Activated CD8-positive, alpha-beta memory T cell treated with anti-CD3 and anti-CD28 coated beads for 24 hours (primary cell): ENCODE measurements at places on chromosomes 6 and 20.

DNA sequence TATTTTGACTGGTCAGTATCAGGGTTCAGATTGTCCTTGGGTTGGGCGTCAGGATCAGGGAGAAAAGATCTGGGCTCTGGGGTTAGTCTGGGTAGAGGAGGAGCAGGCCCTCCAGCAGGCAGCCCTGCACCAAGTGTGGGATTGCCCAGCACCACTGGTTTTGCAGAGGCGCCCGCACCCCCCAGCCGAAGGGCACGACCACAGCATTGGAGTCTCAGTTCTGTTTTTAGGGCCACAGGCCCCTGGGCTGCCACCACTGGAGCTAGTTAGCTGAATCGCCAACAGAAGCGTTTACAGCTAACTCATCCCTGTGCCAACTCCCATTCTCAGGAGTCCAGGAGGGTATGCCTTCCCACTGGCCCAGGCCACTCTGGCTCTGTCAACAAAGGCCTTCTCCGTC is 84.2 kb downstream of the TCP11 start:
- DNase-seq = no peak

DNA sequence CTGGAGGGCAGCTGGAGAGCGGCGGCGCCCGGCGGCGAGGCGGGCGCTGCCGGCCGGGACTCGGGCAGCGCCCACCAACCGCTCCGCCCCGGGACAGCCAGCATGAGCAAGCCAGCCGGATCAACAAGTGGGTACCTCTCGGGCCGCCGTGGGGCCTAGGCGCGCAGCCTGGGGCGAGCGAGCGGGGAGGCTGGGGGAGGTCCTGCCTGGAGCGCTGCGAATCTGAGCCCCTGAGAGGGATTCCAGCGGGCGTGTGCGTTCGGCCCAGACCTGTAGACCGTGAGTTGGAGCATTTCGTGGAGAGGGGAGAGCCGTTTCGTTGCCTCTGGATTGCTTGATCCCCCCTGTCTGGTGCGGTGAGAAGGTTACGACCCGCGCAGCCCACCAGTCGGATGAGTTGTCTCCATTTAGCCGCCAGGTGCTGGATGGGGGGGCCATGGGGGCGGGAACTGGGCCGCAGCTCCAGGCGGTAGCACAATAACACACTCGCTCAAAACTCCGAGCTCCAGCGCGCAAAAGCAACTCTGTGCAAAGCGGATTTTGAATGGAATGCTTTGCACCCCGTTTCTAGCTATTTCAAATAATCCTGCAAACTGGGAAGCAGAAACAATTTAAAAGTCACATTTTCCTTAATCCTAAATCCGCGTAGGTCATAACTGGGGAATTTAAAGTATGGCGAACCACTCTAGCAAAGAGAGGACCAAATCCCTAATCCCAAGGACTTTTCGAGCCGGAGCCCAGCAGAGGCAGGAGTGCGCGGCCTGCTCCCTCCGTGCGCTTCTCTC is 1.0 kb downstream of the NR2E1 start:
- peak; percentile 58 for DNase-seq

DNA sequence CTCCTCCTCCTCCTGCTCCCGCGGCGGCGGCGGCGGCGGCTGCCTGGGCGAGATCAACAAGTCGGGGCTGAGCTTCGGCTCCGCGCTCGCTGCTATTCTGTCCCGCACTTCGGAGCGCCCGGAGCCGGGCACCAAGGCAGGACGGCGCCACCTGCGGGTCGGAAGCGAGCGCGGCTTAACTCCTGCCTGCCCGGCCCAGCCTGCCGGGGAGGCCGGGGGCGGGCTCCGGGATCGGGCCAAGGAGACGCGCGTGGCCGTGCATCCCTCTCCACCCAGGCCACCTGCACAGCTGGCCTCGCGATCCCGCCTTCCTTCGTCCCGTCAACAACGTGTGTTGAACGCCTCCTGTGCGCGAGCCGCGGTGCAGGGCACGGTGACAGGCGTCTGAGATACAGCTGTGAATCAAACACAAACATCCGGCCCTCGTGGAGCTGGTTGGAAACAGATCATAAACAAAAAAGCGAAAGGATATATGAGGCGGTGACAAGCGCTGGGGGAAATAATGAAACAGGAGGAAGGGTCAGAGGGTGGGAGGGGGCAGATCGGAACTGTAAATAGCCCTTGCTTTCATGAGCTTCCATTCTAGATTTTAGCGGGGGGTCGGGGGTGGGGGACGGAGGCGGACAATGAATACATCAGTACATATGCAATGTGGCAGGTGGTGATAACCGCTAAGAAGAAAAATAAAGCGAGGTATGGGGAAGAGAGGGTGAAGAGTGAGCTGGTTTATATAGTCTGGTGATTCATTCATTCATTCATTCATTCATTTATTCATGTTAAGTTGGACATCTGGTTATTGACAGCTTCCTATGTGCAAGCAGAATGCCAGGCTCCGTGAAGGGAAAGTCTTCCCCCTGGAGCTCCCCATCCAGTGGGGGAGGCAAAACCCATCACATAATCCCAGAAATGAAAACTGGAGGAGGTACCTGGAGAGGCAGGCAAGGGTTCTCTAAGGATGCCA is 2.0 kb upstream of the KCNB1 start:
- peak; percentile 80 for DNase-seq

GRCh38 chr20:10249822-10250221 is 31.2 kb downstream of the SNAP25 start:
- no peak for DNase-seq

- DNase-seq = peak; percentile 95
Observed at GRCh38 chr6:47477497-47478232, at the start of gene CD2AP. Gene CD2AP (plus strand): TSS chr6:47477789. CDS start chr6:47478245, 456 bp downstream.

DNA sequence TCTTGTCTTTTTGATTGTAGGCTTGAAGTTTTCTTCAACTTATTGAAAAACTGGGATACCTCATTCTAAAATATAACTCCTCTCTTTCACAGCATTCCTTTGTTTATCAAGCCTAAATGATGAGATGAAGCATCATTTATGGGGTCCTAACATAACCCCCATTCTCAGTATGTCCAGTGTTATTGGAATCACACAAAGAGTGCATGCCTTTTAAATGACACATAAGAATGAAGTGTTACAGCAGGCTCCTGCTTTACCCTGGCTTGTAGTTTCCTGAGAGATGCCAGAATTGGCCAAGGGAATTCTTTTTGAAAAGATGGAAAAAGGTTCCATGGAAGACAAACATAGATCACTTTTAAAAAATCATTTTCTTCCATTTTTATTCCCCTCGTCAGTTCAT is 502.4 kb downstream of the BCKDHB start:
- no peak for DNase-seq

GRCh38 chr6:32152769-32153563 is 975 bp upstream of the PPT2 start:
- DNase-seq = no peak

DNA sequence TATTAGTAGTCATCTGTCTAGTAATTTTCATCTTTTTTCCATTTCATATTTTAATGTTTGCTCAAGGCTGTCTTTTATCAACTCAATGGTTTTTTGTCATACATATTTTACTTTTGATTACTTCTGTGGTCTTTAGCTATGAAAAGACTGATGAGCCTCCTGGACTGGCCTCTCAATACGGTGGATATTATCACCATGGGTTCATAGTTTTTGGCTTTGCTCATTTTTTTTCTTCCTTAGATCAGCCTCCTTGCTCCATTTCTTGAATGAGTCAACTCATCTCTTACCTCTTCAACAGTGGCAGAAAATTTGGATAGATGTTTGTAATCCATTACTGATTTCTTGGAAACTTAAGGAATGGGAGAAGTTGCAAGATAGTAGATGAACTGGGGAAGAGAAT is 80.1 kb upstream of the ELOVL5 start:
- DNase-seq = no peak

- DNase-seq = no peak
Observed at GRCh38 chr6:164692772-164693510, 616.5 kb downstream of the C6orf118 start.

GRCh38 chr6:142476452-142476851 is 174.6 kb downstream of the ADGRG6 start:
- no peak for DNase-seq

DNA sequence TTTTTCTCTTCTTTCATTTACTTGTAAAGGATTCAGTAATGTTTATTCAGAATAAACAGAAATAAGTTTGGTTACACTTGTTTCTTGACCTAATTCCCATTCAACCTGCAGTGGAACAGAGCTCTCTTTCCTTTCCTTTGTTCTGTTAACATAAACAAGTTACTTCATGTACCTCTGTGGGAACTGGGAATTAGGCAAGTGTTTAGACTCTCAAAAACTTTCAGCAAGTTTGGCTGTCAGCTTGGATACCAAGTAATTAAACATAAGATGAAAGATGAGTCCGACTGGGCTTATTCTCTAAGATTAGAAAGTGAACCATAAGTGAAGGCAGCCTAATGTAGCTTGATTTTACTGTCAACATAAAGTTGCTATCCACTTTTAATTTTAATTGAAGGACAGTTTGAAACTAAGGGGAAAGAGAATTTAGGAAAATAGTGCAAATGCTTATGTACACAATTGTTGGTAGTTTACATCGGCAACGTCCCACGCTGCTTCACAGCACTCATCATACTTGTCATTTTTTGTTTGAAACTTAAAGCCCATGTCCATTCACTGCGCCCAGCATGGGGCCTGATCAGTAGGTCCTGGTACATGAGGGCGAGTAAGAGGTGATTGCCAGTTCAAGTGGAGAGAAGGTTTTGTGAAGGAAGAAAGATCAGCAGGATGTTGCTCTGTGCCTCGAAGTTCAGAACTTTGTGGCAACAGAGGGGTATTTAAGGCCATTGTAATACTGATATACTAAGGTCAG is 113.0 kb downstream of the PLEKHG1 start:
- DNase-seq = no peak

DNA sequence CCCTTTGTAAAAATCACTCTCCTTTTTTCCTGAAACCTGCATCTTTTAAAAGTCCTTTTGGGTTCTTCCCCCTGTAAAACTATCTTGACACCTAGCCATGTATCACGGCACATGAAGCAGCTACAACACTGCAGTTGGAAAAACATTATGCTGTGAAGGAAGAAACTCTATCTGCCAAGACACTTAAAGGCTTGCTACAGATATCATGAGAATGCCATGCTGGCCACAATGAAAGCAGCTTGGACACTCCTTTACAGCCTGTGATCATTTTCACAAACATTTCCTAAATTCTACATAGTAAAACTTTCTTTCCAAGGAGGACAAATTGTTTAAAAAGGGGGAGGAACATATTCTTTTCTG is 31.8 kb downstream of the CNKSR3 start:
- no peak for DNase-seq

DNA sequence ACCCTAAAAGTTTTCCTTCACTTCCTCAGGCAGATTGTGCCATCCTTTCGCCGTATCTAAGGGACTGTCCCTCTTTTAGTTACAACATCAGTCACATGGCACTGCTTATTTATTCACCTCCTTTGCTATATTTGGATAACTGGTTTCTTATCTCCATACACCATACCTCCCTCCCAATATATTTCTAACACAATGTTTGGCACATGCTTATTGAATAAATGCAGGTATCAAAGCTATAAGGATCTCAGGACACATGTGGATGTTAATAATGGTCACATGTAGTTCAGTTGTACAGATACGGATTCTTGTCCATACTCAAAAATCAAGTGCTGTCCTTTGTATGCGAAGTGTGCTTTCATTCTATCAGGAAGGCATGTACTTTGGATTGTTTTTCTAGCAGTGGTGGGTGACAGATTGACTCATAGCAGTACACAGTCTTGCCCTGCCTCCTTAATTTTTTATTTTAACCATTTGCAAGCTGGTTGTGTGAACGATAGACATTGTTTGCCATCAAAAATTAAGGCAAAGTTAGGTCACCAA is 407.1 kb upstream of the RUNX2 start:
- DNase-seq = no peak

DNA sequence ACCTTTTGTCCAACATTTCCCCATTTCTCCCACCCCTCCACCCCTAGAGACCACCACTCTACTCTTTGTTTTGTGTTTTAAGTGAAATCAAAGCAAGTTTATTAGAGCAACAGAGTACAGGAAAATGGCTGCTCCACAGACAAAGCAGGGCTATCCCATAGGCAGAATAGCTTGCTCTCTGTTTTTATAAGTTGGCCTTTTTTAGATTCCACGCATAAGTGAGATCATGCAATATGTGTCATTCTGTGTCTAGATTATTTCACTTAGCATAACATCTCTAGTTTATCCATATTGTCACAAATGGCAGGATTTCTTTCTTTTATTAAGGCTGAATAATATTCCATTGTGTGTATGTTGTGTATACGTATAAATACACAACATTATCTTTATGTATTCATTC is 30.1 kb upstream of the SMLR1 start:
- DNase-seq = no peak

GRCh38 chr6:36986704-36987047 is 680 bp upstream of the MTCH1 start:
- no peak for DNase-seq

DNA sequence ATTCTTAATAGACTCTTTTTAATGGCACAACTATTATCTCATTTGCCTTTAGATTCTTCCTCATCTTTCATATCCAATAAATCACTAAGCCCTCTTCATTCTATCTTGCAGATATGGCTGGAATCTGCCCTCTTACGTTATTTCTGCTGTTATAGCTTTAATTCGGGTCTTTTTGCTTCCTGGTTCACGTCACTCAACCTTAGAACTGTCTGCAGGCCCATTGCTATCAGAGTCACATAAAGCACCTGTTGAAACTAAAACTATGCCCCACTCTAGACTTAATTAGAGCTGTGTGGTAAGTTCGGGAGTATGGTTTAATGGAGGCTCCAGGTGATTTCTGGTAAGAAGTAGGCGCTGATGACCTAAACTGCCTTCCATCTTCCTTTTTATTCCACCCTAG is 988 bp downstream of the QRSL1 start:
- no peak for DNase-seq

- no peak for DNase-seq
Observed at GRCh38 chr6:2733324-2733723, 17.4 kb downstream of the MYLK4 start.

- peak; percentile 71 for DNase-seq
Observed at GRCh38 chr6:25404693-25405169, 125.6 kb downstream of the CARMIL1 start.

- no peak for DNase-seq
Observed at GRCh38 chr6:169707772-169708171, 5.8 kb downstream of the C6orf120 start.

- DNase-seq = no peak
Observed at GRCh38 chr20:46630306-46630705, 21.0 kb downstream of the SLC13A3 start.

- no peak for DNase-seq
Observed at GRCh38 chr6:143187238-143187923, 126.7 kb downstream of the AIG1 start.

GRCh38 chr6:135358985-135359384 is 138.6 kb downstream of the AHI1 start:
- no peak for DNase-seq

DNA sequence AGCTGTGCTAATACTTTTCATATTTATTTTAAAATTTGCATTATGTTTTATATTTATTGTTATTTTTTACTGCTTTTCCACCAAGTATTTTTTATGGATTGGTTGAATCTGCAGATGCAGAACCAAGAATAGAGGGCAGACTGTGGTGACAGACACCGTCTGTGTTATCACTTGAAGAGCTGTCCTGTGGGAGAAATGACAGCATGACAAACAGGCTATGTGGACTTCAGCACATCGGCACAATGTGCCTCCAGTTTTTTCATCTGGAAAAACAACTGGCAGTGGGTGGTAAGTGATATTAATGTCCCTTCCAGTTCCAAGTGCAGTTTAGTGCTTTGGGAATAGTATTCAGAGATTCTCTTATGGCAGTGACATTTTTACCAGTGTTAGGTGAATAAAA is 492.9 kb downstream of the PRKN start:
- no peak for DNase-seq

GRCh38 chr20:1720226-1720625 is 62.6 kb upstream of the SIRPG start:
- DNase-seq = no peak

- no peak for DNase-seq
Observed at GRCh38 chr6:135012349-135012748, 42.3 kb downstream of the HBS1L start.
